ENCODE measurements at places on chromosomes 1 and 21.

DNA sequence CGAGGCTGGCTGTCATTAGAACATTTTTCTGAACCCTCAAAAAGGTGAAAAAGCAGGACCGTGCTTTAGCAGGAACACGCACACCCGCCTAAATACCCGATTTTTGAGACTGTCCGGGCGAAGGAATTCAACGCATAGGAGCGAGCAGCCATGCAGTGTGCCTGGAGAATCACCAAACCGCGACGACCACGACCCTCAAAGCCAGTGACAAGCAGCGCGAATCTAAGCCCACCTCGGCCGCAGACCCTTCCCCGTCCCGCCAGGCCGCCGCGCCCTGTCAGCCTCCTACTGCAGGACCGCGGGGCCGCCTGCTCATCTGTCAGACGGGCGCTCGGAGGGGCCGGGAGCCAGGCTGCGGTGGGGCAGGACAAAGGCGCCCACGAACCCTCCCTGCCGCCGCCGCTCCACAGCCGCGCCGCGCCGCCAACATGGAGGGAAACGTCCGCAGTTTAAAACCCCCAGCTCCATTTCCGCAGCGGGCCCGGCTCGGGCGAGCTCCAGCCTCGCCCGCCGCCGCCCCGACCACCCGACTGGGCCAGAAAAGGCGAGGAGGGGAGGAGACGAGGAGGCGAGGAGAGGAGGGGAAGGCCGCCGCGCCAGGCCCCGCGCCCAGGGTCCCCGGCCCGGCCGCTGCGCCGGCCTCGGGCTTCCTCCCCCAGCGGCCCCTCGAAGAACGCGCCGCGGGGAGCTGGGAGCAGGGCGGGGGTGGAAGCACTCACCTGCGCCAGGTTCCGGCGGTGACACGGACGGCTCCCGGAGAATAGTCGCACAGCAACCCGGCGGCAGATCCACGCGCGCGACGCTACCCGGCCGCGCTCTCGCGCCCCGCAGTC, at the start of gene LBR:
Gene LBR, minus strand, starts transcription at position 804 of the 833 bp plus-strand sequence. CDS start 3,963 bp downstream, outside the sequence.
- no peak for DNase-seq

DNA sequence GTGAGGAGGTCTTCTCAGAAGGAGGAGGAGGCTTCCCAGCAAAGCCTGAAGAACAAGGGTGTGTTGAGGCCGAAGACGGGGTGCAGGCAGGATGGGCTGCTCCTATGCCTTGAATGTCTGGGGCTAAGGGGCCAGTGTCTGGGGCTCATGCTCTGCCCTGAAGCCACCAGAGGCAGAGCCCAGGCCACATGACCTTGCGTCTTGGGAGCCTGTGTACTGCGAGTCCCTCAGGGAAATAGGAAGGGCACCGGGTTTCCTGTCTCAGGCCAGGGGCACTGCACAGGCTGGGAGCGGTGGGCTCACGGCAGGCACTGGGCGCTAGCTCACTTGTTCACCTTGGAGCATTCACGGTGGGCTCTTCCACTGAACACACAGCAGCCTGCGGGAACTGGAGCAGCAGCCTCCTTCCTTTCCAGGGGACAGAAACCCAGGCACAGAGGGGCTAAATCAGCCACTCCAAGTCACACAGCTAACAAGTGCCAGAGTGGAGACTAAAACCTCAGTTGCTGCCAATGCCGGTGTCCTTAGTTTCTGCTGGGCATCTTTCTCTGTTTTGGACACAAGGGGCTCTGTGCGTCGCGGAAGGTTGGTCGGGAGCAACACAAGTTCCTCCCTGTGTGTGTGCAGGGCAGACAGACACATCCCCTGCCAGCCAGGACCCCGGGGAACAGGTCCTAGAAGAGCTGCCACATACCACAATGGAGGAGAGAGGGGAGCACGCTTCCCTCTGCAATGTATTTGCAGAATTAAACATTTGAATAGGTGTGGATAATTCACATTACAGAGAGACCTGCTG, 104.8 kb upstream of the C1orf174 start:
- no peak for DNase-seq

DNA sequence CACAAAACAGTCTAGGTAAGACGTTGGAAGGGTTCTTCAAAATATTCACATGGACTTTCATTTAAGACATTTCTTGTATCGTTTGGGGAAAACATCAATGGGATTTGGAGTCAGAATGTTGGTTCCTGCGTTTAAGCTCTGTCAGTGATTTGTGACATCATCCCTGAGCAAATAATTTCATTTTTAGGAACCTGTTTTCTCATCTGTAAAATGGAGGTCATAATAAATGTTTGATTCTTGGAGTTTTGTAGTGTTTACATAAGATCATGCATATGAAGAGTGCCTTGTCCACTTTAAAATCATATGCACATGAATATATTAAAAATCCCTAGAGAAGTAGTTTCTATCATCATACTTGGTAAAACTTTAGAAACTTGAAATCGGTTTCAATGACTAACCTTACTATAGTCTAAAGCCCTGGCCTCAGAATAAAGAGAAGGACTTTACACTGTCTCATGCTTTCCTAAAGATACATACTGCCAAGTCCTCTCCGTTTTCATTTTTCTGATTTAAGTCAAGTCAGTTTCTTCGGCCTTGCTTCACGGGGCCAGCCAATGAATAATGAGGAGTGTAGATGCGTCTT, 178.4 kb downstream of the ADSS2 start:
- DNase-seq, result no peak

- DNase-seq, result no peak
Measured at GRCh38 chr1:88079036-88079435, 605.0 kb upstream of the PKN2 start.

DNA sequence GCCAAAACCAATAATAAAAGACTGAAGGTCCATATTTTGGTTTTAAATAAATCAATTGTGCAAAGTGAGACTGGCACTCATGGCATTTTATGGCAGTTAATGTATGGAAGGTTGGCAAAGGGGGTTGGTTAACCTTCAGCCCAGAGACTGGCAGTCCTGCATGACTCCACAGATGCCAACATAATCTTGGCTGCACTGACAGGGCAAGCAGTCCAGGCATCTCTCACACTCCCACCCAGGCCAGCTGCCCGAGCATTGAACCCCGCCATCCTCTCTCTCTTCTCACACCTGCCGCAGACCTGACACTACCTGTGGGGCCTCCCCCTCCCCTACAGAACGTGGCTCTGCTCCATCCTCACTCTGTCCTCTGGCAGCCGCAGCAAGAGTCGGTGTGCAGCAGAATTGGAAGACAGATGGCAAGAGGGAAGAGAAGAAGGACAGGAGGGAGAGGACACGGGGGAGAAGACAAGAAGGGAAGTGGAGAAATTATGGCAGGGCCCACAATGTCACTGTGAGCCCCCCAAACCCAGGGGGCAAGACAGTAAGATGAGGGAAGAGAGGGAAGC, 43.7 kb downstream of the ITPKB start:
- no peak for DNase-seq

DNA sequence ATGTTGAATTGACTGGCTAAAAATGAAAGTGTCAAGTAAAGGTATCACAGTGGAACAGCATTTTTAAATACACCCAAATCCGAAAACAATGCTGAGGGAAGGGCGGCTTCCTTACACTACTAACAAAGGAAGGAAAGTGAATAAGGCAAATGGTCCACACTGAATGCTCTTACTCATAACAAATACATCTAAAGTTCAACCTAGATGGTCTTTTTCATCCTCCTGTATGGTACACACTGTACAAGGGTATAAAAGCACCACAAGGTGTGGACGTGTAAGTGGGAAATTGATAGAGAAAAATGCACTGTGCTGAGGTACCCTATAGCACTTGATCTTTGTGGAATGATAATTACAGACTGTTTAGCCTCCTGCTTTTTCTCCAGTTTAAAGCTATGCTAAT, 7.1 kb upstream of the PALMD start:
- DNase-seq, result no peak

- no peak for DNase-seq
Measured at GRCh38 chr1:18640228-18641004, 9.8 kb downstream of the PAX7 start.

GRCh38 chr21:24424776-24425175, 1182.5 kb downstream of the MRPL39 start:
- no peak for DNase-seq

DNA sequence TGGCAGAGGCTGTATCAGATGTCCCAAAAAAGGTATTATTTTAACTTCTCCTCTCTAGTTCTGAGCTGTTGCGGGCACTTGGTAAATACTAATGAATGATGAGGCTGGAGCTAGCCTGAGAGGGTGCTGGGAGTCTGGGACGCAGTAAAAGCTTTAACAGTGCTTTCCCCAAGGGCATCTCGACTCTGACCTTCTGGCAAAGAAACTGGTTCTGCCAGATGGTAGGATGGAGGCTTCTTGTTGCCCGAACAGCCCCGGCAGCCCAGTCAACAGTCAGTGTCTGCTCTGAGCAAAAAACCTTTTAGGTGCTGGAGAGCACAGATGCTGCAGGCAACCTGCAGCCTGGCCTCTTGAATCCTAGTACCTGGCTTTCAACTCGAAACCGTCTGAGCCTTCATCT, 2.5 kb upstream of the PNRC2 start:
- peak; percentile 81 for DNase-seq

DNA sequence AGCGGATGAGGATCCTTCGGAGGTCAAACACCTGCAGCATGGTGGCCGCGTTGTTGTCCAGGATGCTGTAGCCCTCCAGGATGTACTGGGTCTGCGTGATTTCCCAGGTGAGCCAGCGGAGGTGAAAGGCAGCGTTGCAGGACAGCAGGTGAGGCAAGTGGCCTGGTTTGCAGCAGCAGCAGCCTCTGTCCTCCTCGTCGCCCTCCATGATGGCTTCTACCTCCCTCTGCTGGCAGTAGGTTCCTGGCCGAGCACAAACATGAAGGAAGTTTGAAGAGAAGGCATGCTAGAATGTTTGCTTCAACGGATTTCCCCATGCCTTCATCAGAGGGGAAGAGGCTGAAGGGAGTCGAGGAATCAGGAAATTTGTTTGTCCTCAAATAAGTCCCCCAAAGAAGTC, 74.7 kb downstream of the NTPCR start:
- DNase-seq, result peak; percentile 78

GRCh38 chr21:45138199-45139002, 64.0 kb downstream of the ADARB1 start:
- no peak for DNase-seq

- DNase-seq, result no peak
Measured at GRCh38 chr1:63448731-63449246, 74.2 kb downstream of the ITGB3BP start.

GRCh38 chr1:212294983-212295382, 9.8 kb downstream of the PPP2R5A start:
- DNase-seq, result no peak

GRCh38 chr1:151570819-151571218, 30.7 kb downstream of the TUFT1 start:
- no peak for DNase-seq

DNA sequence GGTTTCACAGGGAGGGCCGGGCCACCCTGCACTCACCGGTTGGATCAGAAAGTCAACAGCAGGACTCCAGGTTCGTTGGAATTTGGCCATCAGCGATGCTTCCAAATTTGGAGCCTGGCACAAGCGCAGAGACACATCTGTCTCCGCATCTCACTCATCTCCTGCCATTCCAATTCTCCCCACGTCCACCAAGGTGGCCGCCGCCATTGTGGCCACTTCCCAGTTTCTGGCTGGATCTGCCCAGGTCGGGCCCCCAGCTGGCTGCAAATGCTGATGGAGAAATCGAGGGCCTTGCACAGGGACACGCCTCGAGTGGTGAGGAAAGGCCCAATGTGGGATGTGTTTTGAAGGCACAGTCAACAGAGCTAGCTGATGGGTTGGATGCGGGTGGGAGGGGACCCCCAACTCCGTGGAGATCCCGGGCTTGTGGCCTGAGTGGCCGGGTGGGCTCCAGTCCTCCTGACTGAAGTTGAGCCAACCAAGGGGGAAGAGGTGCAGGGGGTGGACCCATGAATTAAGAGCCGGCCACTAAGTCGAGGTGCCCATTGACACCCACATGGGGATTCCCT, 102.7 kb downstream of the CRYAA start:
- DNase-seq, result no peak

DNA sequence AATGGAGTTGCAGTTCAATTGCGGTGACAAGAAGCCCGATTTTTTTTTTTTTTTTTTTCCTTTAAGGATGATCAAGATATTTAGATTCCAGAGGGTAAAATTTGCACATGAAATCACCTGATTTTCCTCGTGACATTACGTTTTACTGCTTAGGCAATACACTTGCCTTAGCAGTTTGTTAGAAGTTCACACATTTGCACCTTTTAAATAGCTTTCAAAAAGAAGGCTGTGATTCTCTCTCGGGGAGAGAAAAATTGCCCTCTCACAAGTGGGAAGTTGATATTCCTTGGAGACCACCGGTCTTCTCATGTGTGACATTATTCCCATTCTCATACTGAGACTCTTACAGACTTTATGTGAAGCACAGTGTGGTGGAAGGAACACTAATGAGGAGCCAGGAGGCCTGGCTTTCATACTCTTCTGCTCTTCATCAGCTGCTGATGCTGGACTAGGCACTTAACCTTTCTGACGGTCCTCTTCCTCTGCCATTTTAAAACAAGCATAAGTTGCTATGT, 69.8 kb upstream of the HSPA13 start:
- DNase-seq, result no peak

DNA sequence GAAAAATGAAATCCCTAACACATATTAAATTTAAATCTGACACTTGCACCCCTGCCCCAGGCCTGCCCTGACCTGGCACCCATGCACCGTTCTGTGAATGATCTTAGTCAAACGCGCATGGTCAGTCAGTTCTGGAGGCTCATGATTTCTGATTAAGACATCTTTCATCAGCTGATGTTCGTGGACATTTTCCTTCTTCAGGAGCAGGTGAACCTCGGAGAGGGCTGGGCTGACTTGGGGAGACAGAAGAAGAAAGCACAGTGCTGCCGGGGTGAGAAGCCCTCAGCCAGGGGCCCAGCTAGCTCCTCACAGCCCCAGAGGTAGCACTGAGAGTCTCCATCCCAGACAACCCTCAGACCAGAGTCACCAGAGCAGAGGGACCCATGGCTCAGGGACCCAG, 134.5 kb upstream of the AJAP1 start:
- no peak for DNase-seq

- DNase-seq, result no peak
Measured at GRCh38 chr1:228463559-228464455, 23.4 kb upstream of the RNF187 start.

- DNase-seq, result no peak
Measured at GRCh38 chr1:52856026-52856425, 13.5 kb downstream of the ZYG11A start.

- peak; percentile 6 for DNase-seq
Measured at GRCh38 chr1:107140703-107141490, at the start of gene NTNG1. TSS of gene NTNG1 (plus strand) at chr1:107141039.

GRCh38 chr1:25890239-25891034, 14.9 kb upstream of the PAQR7 start:
- peak; percentile 46 for DNase-seq

GRCh38 chr1:155113450-155113980, 14.2 kb upstream of the EFNA1 start:
- DNase-seq, result no peak

- no peak for DNase-seq
Measured at GRCh38 chr1:166307261-166308188, 140.7 kb upstream of the FAM78B start.

GRCh38 chr21:45112371-45112770, 38.0 kb downstream of the ADARB1 start:
- no peak for DNase-seq

- DNase-seq, result no peak
Measured at GRCh38 chr1:51861669-51862068, 16.9 kb downstream of the NRDC start.

All from prostate gland (tissue), 2 donors.